ENCODE measurements at places on chromosomes 1 and 21. TPM values are rescaled to one million over a fixed set of nuclear protein-coding genes. Genes with fewer than 3 reads are reported as not detected.

BSND gene
- polyA plus RNA-seq: not detected

OR2AK2 gene
- not detected for polyA plus RNA-seq

LAMC2 gene
- polyA plus RNA-seq: 1,652 TPM

FCAMR gene
- not detected for polyA plus RNA-seq

MYCL gene
- polyA plus RNA-seq: 3.3 TPM

MMEL1 gene
- 0.56 TPM for polyA plus RNA-seq

NTMT2 gene
- polyA plus RNA-seq: not detected

OR2L13 gene
- not detected for polyA plus RNA-seq

KANK4 gene
- 0.03 TPM for polyA plus RNA-seq

NBPF6 gene
- not detected for polyA plus RNA-seq

SH2D5 gene
- polyA plus RNA-seq: 105 TPM

S100A2 gene
- polyA plus RNA-seq: 30,723 TPM

FNDC5 gene
- polyA plus RNA-seq: not detected

PDZK1 gene
- polyA plus RNA-seq: 0.03 TPM

TLR5 gene
- 0.18 TPM for polyA plus RNA-seq

S100B gene
- 0.21 TPM for polyA plus RNA-seq

FAAH gene
- 9.2 TPM for polyA plus RNA-seq

All from foreskin keratinocyte (primary cell).